T-cell (primary cell): ENCODE measurements at places on chromosomes 11 and 22.
A peak's percentile ranks its signal among the peaks of the same experiment; 100 is the strongest.

DNA sequence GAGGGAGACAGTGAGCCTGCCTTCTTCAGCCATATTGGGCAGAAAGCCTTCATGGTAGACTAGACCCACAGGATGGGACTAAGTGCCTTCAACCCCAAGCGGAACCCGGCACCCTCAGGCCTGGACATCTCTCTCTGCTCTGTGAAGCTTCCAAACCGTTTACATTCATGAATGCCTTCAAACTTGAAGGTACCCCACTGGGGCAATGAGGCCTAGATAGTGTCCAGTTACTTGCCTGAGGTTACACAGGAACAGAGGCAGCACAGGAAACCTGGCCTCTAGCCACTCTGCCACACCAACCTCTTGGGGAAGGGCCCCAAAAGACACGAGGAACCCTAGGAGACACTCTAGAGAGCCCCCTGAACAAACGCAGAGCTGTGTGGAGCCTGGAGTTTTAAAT, 14.5 kb upstream of the CYP2R1 start:
- DNase-seq, result no peak

- no peak for DNase-seq
Observed at GRCh38 chr11:38416141-38416540, 1818.1 kb upstream of the RAG2 start.

GRCh38 chr11:35141071-35141470, 2.1 kb downstream of the CD44 start:
- no peak for DNase-seq

- DNase-seq, result no peak
Observed at GRCh38 chr11:18890615-18891014, 48.6 kb downstream of the MRGPRX1 start.

DNA sequence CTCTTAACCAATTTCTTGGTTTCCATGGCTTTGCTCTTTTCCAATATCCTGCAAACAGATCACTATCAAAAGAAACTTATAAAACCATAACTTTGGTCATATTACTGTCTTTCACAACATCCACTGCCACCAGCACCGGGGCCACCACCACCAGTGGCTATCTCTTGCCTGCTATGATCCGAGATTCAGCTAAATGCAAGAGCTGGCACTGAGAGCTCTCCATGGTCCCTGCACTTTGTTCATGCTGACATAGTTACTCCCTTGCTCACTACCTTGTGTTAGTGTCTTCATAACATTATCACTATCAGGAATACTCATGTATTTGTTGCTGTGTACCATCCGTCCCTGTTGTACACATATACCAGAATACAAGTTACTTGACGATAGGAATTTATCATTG, 299.0 kb downstream of the ETS1 start:
- no peak for DNase-seq

- DNase-seq, result no peak
Observed at GRCh38 chr11:19595499-19595839, 117.2 kb upstream of the NAV2 start.

- no peak for DNase-seq
Observed at GRCh38 chr22:24322522-24322921, 51.9 kb downstream of the SPECC1L start.

DNA sequence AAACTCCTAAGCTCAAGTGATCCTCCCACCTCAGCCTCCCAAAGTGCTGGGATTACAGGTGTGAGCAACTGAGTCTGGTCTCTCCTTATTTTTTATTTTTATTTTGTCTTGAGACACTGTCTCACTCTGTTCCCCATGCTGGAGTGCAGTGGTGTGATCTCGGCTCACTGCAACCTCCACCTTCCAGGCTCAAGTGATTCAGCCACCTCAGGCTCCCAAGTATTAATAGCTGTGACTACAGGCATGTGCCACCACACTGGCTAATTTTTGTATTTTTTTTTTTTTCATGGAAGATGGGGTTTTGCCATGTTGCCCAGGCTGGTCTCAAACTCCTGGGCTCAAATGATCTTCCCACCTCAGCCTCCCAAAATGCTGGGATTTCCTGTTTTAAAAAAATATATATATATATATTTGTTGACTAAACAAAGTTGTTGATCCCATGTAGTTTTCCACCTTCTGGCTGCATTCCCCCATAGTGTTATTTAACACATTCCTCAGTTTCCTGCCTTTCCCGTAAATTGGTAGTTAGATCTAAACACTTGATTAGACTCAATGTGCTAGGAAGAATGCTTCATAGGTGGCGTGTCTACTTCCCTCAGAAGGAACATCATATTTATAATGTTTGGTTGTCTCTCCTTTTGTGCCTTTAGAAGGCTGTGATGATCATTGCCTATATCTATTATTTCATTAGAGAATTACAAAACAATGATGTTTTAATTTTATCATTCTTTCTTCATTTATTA, 38.8 kb downstream of the LRRC32 start:
- no peak for DNase-seq

DNA sequence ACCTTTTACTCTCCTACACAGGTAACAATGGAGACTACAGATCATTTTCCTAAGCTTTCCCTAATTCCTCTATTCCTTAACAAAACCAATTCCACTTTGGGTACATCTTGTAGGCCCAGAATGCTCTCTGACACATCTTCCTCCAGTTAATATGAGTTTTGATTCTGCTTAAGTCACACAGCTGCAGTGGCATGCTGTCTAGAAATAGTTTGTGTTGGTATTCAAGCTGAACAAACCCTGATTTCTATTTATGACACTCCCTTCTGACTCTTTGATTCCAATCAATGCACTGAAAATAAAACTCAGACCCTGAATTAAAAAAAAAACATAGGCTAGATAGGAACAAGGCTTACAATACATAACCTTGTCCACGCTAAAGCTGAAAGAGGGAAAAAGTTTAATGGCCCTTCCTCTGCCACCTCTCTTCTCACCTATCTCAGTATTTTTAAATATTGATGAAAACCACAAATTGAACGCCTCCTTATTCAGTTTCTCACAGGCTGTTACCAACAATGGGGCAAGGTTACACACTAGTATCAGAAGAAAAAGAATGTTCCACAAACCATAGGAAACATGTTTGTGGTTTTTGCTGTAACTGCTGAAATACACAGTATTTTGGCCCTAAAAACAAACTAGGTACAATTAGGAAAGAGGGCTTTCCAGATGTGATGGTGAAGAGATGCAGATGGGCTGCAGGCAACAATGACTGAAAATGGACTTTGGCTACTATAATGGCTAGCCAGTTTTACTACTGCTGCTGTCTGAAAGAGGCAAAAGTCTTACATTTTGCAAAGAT, 35.7 kb upstream of the GAB2 start:
- DNase-seq, result no peak

- DNase-seq, result no peak
Observed at GRCh38 chr11:102487214-102487613, 34.6 kb upstream of the TMEM123 start.

DNA sequence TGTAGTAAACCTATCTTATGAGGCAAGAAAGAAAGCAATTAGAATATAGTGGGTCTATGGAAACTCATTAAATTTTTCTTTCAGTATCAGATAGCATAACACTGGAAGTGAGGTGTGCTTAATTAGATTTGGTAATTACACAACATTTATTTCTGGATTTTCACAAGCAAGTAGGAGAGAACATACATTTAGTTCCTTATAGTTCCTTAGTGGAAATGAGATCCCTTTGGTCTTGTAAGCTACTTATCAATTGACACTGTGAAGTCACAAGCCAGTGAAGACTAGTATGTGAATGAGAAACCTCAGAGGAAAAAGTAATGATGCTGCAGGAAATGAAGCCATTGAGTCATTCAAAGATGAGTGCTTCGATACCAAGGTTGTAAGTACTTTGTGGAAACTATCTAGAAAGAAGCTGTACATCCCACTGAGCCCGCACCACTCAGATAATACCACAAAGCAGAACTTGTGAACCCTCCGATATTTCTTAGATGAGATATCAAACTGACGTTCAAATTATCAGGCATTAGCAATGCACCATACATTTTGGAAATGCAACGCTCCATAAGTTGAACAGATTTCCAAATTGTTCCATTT, 53.5 kb downstream of the ENTHD1 start:
- no peak for DNase-seq

DNA sequence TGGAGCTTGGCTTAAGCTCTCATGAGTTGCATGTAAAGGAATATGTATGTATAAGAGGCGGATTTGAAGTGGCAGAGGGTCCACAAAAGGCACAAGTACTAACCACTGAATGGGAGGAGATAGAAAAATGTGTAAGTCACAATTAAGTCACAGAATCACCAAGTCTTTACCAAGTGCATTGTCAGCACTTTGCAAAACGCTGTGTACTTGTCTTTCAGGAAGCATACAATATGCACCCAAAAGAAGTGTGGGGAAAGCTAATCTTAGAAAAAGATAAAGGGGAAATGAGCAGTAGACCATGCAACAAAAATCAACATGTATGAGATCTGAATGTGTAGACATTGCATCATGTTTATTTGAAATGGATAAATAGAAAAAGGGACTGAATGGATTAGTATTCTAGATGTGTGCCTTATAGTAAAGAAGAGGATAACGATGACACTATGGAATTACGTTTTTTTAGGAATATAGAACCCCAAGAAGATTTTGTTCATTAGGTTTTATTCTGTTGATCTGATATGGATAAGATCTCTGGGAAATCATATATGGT, 4.5 kb downstream of the CNTF start:
- DNase-seq, result no peak

DNA sequence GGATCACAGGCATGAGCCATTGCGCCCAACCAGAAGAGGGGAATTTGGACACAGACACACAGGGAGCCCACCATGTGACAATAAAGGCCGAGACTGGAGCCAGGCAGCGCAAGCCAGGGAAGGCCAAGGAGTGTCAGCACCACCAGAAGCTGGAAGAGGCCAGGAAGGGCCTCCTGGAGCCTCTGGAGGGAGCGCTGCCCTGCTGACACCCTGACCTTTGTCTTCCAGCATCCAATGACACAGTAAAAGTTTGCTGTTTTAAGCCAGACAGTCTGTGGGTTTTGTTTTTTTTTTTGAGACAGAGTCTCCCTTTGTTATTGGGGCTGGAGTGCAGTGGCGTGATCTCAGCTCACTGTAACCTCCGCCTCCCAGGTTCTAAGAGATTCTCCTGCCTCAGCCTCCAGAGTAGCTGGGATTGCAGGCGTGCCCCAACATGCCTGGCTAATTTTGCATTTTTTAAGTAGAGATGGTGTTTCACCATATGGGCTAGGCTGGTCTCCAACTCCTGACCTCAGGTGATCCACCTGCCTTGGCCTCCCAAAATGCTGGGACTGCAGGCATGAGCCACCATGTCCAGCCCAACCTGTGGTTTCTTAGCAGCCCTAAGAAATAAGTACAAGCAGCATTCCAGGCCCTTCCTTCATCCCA, 215.8 kb downstream of the CTTN start:
- no peak for DNase-seq

GRCh38 chr11:47881145-47881544, 33.0 kb upstream of the NUP160 start:
- no peak for DNase-seq

GRCh38 chr11:20066783-20067156, 93.5 kb downstream of the DBX1 start:
- no peak for DNase-seq

DNA sequence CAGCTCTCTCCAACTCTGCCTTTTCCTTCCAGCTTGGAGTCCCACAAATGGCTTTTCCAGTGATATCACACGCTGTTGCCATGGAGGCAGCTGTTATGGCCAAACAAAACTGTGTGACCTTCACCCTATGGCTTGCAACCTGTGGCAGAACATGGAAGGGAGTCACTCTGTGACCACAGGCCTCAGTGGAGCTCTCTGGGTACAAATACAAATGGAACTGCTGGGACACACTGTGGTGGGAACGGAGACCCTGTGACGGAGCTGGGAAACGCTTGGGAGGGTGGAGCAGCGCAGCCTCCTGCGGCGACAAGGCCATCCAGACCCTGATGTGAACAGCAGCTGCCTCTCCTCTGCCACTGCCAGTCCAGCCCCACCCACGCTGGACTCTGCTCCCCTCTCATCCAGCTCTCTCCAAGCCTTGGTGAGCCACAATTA, 162.5 kb downstream of the ETS1 start:
- DNase-seq, result no peak

GRCh38 chr11:122655527-122656072, at the start of gene UBASH3B:
Gene UBASH3B, plus strand, starts transcription at chr11:122655722. Its CDS starts 328 bp downstream, at chr11:122656050.
- peak; percentile 28 for DNase-seq

- no peak for DNase-seq
Observed at GRCh38 chr11:40384991-40385390, 1074.5 kb downstream of the LRRC4C start.

- no peak for DNase-seq
Observed at GRCh38 chr11:100459811-100460210, 227.3 kb upstream of the ARHGAP42 start.

- no peak for DNase-seq
Observed at GRCh38 chr11:7595016-7595866, 78.1 kb downstream of the CYB5R2 start.

DNA sequence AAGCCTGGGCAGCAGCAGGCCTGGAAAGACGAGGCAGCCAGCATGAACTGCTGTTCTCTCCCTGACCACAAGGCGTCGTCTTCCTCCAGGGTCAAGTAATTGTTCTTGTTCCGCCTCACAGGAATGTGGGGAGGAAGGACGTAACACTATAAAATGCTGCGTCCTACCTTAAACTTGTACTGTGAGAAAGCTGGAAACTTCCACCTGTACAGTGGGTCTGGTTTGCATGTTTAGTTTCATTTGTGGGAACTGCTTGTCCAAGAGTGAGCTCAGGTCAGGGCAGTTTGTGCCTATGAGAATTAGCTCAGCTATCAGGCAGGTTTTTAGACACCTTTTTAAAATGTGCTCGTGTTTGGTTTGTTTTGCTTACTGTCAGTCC, 55.2 kb downstream of the PANX1 start:
- no peak for DNase-seq

DNA sequence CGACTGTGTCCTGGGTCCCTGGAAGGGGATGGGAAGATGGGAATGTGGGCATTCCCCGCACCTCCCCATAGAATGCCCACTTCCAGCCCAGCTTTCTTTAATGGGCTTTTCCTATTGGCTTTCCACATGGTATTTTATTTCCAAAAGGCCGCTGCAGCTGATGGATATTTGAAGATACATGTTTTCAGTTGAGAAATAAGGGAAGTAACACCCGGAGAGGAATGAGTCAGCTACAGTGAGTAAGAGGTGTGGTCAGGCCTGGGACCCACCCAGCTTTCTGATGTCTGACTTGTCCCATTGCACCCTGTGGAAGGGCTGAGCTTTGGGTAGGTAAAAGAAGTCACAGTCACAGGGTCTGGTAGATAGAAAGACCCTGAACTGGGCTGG, 476.9 kb downstream of the MIAT start:
- no peak for DNase-seq

- no peak for DNase-seq
Observed at GRCh38 chr11:79694368-79694767, 253.5 kb upstream of the TENM4 start.

DNA sequence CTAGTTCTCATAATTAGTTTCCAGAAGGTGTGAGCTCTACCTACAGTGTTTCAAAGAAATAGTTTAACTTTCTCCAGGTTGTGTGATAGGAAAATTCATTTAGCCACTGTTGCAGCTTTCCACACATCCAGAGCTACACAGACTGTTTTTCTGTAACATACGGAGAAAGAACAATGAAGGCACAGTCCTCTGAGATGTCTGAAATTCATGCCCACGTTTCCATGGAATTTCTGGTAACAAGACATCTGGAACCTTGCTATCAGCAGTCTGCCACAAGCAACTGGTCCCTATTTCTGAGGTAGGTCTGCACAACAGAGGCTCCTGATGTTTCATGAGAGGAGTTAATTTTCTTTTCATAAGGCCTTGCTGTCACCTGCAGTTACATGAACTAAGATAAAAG, 273.3 kb upstream of the C11orf87 start:
- DNase-seq, result no peak
